Memory B cell (primary cell): ENCODE measurements at places on chromosomes 6 and 20.

- no peak for DNase-seq
These were observed 147.7 kb upstream of the RPS6KA2 start for GRCh38 chr6:166774770-166775169.

DNA sequence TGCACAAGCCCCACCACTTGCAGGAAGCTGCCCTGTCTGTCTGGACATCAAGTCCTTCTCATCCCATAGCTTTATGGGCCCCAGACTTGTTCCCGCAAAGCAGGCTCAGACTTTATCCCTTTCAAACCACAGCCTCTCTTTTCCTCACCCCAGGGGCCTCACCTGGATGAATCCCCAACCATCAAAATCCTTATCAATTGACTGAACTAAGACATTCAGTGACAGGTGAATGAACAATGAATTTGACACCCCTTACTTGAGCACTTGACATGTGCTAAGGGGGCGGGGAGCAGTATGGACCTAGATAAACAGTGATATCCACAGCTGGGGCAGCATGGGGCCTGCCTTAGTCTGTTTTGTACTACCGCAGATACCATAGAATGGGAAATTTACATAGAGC is 5.0 kb downstream of the RAB44 start:
- DNase-seq: no peak

GRCh38 chr6:85124472-85125354 is 325.2 kb upstream of the NT5E start:
- no peak for DNase-seq

DNA sequence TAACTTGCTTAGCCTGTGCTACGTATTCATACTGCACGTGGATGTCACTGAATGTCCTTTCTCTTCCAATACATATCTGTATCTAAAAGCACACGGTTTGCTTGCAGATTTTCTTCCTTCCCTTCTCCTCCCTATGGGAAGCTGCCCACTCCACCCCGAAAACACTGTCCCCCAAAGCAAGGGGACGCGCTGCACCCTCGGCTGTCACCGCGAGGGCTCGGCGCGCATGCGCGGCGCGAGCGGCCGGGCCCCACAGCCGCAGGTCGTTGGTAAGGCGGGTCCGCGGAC is 659 bp downstream of the TMX4 start:
- no peak for DNase-seq

- DNase-seq: no peak
These were observed 69.8 kb upstream of the FAM184A start for GRCh38 chr6:119148098-119148824.

- DNase-seq: no peak
These were observed 150.0 kb downstream of the QKI start for GRCh38 chr6:163564534-163564933.
